GM23248 (cell line): ENCODE measurements at places on chromosomes 4 and X. TPM values are rescaled to one million over a fixed set of nuclear protein-coding genes. Genes with fewer than 3 reads are reported as not detected.

GRCh38 chrX:22126327-22126726 lies 94.2 kb downstream of the PHEX start:
- no peak overlapping the region for H3K27ac ChIP-seq
- no peaks in the 10 kb centered on the region for H3K27me3 ChIP-seq
- H3K36me3 ChIP-seq = no peaks in the 10 kb centered on the region

GRCh38 chr4:181020456-181020855 lies 1222.7 kb upstream of the TENM3 start:
- H3K27me3 ChIP-seq = no peaks in the 10 kb centered on the region
- H3K4me3 ChIP-seq = no peak overlapping the region
- H3K4me1 ChIP-seq = no peaks in the 10 kb centered on the region
- H3K27ac ChIP-seq = no peak overlapping the region
- no peaks in the 10 kb centered on the region for H3K36me3 ChIP-seq
- DNase-seq = no peak

The CT45A5 gene
- total RNA-seq = not detected in 2 replicates

DNA sequence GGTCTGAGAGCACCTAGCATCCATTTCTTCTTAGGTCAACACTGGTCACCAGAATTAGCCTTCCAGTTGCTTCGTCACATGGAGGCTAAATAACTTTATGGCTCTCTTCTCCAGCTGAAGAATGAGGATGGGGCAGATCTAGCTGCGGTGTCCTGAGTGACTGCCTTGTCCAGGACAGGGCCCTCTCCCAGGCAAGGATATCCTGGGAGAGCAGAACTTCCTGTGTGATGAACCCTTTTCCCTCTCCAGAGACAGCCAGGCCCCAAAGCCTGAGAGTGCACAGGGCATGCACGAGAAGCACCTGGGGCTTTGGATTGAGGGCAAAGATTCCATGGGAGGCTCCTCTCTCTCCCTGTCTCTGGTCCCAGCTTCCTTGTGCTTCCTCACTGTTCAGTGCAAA lies 108.2 kb upstream of the MAMLD1 start:
- no peaks in the 10 kb centered on the region for H3K36me3 ChIP-seq
- H3K27me3 ChIP-seq = no peaks in the 10 kb centered on the region

- DNase-seq = no peak
- no peaks in the 10 kb centered on the region; the same call in 1 of the 2 replicates for H3K27me3 ChIP-seq
- H3K4me1 ChIP-seq = no peaks in the 10 kb centered on the region
- H3K27ac ChIP-seq = no peak overlapping the region
Observed at GRCh38 chr4:9891740-9892139, 110.3 kb downstream of the DRD5 start.

DNA sequence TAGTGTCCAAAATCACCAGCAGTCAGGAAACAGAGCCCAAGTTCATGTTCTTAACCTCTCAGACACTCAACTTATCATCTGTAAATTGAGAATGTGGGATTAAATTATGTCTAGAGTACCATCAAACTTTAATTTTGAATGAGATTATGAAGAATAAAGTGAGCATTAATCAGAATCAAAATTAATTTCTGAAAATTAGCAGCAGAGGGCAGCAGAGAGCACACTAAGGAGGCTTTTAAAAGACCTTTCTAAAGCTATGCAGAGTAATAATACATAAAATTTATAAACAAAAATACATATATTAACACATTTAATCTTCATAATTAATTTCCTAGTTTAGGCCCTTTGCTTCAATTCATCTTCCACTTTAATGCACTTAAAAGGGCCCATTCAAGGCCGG lies 7.1 kb downstream of the TASL start:
- peaks cover 9% of the 10 kb centered on the region for H3K4me1 ChIP-seq
- H3K36me3 ChIP-seq = no peaks in the 10 kb centered on the region
- no peaks in the 10 kb centered on the region for H3K27me3 ChIP-seq

The SMIM10L2A gene
- not detected in 2 replicates for total RNA-seq

GRCh38 chr4:4673070-4673469 lies 131.2 kb upstream of the STX18 start:
- H3K27me3 ChIP-seq = no peaks in the 10 kb centered on the region
- no peak overlapping the region for H3K27ac ChIP-seq
- H3K4me1 ChIP-seq = peaks cover 35% of the 10 kb centered on the region

GRCh38 chr4:42466273-42466844 lies 69.1 kb downstream of the SHISA3 start:
- no peaks in the 10 kb centered on the region for H3K4me1 ChIP-seq
- no peak for DNase-seq
- no peaks in the 10 kb centered on the region for H3K36me3 ChIP-seq
- no peak overlapping the region for H3K4me3 ChIP-seq
- no peaks in the 10 kb centered on the region for H3K27me3 ChIP-seq
- no peak overlapping the region for H3K27ac ChIP-seq
